ENCODE measurements at places on chromosomes 13 and 19.

GRCh38 chr19:47561440-47562057 is 11.4 kb downstream of the ZNF541 start:
- no peak for DNase-seq

DNA sequence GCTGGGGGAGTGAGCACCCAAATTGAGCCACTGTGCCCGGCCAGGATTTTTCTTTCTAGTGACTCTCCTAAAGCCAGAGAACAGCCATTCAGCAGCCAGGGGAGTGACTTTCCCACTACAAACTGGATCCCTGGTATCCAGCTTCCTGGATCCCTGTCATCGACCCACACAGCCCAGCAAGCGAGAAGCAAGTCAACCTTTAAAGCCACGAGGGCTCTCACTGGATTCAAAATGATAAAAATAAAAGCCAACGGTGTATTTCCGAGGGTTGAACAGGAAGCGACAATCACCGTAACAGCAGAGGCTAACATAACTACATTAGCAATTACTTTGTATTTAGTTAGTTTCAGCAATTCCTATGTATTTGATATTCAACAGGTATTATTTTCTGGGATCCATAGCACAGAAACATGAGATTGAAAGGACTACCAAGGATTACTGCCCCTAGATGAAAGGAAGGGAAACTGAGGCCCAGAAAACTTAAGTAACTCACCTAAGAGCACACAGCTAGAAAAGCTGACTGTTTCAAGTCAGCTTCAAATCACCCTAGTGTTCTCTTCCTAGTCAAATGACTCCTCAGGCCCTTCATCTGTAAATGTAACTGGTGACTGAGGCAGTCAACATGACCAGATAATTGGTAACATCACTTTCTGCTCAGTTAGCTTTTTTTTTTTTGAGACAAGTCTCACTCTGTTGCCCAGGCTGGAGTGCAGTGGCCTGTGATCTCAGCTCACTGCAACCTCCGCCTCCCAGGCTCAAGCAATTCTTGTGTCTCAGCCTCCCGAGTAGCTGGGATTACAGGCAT is 2.7 kb downstream of the RFX1 start:
- DNase-seq = no peak

DNA sequence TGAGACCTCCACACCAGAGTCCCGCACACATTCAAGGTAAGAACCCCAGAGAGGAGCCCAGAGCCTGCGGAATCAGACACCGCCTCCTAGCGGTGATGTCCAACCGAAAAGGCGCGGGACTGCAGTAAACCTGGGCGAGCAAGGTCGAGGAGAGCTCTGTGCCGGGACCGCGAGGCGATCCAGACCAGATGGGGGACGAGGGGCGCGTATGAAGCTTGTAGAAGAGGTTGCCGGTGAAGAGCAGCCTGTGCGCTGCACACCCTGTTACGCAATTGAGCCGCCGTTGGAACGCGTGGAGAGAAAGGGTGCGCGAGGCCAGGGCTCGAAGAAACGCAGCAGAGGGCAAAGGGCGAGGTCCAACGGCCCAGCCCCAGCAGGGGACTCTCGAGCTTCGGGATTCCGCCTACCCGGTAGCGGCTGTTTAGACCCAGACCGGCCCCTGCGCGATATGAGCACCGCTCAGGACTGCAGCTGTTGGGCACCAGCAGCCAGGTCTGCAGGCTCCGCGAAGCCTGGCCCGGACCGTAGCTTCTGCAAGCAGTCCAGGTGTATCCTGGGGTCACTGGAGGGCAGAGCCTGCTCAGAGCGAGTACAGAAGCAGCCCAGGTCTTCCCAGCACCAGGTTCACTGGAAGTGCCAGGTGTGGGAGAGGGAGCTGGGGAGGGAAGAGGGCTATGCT is 65.9 kb upstream of the ZNF599 start:
- DNase-seq = no peak

DNA sequence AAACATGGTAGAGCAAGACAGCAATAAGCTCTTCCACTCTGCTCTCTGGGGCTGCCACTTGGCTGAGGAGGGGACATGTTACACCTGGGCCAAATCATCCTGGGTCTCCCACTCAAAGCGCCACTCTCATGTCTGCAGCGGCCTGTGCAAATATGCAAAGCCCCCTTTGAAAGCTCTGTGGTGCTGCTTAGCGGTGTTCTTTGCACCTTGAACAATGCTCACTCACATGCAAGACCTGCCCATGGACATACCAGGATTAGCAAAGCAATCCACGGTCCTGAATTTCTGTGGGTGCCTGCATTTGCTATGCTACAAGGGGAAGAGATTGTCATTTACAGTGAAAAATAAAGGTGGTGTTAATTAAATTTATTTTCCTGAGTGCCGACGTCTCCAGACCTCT is 48.6 kb downstream of the MRPL57 start:
- DNase-seq = no peak

DNA sequence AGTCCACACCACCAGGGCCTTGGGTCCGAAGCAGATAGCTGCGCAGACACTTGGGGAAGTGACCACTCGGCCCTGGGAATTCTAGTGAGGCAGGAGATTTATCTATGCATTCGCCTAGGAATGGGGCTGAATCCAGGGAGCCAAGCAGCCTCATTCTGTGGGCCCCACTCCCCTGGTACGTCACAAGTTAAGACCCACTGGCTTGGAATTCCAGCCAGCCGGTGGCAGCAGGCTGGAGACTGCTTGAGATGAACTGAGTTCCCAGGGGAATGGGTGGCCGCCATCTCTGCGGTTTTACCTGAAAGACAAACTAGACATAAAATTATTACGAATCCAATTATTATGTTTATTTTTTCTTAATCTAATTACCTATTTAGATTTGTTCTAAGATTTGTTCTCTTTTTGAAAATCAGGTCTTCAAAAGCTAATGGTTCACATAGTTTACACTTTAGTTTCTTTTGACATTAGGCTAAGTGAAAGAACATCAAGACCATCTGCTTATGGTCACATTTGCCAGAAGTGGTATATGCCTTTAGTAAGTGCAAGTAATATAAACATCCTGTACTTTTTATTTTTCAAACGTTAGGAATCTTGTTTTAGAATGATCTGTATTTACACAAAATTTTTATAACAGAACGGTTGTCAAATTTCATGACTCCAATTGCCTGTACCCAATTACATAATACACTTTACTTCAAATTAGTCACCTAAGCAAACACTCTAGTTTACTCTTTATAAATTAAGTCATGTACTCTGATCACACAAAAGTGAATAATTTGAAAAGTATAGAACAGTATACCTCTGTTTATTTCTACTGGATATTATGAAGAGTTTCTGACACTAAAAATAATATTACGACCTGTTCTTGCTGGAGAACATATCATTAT is 74.4 kb downstream of the SLITRK6 start:
- no peak for DNase-seq

DNA sequence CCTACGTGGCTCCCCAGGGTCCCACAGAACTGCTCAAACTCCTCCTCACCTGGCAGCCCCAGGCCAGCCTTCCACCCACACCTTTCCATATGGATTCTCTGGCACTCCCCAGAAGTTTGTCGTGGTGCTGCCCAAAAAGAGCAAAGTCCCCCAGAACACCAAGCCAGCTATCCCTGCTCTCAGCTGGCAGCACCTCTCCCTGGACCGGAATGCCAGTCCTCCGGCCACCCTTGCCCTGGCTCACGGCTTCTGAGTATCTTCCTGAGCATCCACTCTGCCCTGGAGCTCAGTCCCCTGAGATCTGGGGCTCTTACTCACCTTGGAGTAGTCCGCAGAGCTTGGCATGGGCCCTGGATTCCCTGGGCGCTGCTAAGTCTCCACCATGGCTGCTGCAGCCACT is 166.5 kb upstream of the ZNF507 start:
- DNase-seq = no peak

GRCh38 chr13:66482836-66483235 is 747.3 kb downstream of the PCDH9 start:
- no peak for DNase-seq

GRCh38 chr13:101545521-101545920 is 93.0 kb downstream of the ITGBL1 start:
- no peak for DNase-seq

DNA sequence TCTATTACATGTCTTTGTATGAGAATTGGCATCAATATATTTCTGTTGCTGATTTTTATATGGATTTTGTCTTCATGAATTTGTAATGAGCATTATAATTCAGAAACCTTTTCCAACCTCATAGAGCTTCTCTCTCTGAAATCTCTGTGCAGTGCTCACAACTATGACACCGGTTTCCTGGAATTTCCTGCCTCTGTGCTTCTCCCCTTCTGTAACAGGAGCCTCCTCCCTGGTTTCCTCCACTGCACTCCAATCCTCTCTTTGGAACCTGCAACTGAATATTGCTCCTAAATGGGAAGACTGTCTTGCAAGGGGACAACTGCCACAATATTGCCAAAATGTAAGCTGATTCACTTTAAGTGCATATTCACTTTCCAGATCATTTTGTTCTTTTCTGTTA is 1147.9 kb downstream of the UQCRFS1 start:
- no peak for DNase-seq

GRCh38 chr13:20624213-20624612 is 57.3 kb downstream of the IFT88 start:
- DNase-seq = no peak

- no peak for DNase-seq
Measured at GRCh38 chr13:38167164-38167822, 182.4 kb upstream of the UFM1 start.

GRCh38 chr19:10001899-10002298 is 8.4 kb downstream of the COL5A3 start:
- DNase-seq = no peak

GRCh38 chr19:6891761-6892385 is 4.5 kb downstream of the ADGRE1 start:
- DNase-seq = no peak

GRCh38 chr13:112159575-112160547 is 92.9 kb downstream of the SOX1 start:
- no peak for DNase-seq

DNA sequence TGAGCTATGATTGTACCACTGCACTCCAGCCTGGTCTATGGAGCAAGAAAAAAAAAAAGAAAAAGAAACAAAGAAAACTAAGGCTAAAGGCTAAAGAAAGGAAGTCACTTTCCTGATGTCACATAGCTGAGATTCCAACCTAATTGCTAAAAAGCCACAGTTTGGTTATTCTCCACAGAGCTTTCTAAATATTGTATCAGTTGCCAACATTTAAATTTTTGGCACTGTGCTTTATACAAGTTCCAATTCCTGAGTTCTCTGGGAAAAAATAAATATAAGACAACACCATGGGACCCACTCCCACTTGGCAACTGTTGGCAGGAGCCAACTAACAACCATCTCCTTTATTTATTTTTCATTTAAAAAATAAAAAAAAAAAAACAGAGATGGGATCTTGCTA is 11.2 kb upstream of the LYPD3 start:
- peak; percentile 46 for DNase-seq

- DNase-seq = peak; percentile 98
Measured at GRCh38 chr19:2186071-2186846, 22.5 kb downstream of the DOT1L start.

DNA sequence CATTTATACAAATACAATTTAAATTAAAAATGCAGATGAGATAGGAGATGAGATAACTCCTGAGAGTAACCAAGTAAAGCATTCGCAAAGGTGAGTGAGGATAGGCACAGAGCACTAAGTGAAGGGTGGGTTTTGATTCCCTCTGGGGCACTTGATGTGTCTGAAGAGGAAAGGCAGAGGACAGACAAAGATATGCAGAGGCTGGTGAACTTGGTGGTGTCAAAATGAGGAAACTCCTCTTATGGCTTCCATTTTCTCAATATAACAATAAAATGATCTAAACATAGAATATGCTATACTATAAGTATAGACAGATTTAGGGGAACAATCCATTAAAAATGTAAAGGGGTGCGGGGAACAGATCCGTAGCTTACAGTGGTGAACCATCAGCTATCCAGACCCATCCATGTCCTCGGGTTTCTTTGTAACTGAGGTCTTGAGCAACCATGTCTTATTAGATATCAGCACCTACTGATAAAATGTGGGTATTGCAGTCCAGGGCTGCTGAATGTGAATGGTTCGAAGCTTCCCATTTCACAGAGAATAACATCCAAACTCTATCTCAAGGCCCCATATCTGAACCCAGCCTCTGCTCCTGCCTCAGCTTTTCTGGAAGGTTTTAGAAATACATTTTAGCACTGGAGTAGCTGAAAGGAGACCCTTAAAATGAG is 73.9 kb upstream of the SLC10A2 start:
- no peak for DNase-seq

DNA sequence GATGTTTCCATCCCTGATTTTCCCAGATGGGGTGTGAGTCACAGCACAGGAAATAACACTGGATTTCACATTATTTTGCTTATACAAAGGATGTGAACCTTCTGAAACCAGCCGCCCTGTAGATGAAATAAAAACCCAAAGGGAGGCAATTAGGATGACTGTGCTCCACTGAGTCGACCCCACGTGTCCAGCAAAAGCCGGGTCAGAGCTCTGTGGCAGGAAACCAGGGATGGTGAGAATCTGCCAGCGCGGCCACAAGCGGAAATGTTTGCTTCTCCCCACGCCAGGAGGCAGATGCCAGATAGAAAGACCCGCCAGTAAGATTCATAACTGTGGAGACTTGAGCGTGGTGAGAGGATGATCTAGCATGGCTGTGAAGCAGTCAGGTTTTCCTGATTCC is 764.4 kb downstream of the LIG4 start:
- peak; percentile 97 for DNase-seq
